Activated CD4-positive, alpha-beta T cell treated with anti-CD3 and anti-CD28 coated beads for 1 hour (primary cell): ENCODE measurements at places on chromosomes 5 and 9.

DNA sequence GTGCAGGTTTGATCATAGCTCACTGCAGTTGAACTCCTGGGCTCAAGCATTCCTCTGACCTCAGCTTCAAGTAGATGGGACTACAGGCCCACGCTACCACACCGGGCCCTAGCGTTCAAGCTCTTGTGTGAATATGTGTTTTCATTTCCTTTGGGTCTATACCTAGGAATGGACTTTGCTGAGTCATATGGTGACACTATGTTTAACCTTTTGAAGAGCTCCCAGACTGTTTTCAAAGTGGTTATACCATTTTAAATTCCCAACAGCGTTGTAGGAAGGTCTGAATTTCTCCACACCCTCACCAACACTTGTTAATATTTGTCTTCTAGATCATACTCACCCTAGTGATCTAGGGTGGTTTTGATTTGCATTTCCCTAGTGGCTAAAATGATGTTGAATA, 33.5 kb downstream of the FAF2 start:
- no peak for DNase-seq

DNA sequence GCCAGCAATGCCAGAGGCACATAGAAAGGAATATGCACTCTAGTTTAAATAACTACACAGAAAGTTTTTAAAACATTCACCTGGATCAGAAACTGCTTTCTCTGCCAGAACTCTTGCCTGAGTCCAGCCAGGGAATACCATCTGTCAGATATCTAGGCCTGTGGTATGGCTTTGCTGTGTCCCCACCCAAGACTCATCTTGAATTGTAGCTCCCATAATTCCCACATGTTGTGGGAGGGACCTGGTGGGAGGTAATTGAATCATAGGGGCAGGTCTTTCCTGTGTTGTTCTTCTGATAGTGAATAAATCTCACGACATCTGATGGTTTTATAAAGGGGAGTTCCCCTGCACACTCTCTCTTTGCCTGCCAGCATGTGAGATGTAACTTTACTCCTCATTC, 41.5 kb upstream of the KCNV2 start:
- no peak for DNase-seq

GRCh38 chr9:98146101-98146991, 27.3 kb upstream of the TRIM14 start:
- no peak for DNase-seq

DNA sequence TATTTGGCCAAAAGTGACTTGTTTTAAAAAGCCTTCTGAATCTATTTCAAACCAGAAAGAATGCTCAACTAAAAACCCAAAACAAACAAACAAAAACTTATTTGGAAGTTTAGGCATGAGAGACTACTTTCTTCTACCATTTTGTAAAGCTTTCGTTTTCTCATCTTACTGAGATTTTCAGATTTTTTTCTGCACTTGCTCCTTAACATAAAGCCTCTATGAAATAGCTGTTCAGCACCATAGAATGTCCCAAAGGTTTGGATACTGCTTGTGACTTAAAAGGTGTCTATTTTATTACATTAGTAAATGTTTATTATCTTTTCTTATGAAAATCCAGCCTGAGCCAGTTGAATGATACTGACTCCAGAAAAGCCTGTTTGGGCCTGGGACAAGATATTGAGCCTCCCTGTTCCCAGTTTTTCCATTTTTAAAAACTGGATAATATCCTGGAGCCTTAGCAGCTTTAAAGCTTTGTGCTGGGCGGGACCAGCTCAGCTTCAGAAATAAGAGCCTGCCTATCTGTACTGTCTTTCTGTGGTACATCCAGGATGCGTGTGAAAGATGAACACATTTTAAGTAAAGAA, 292.6 kb downstream of the ZSWIM6 start:
- no peak for DNase-seq

DNA sequence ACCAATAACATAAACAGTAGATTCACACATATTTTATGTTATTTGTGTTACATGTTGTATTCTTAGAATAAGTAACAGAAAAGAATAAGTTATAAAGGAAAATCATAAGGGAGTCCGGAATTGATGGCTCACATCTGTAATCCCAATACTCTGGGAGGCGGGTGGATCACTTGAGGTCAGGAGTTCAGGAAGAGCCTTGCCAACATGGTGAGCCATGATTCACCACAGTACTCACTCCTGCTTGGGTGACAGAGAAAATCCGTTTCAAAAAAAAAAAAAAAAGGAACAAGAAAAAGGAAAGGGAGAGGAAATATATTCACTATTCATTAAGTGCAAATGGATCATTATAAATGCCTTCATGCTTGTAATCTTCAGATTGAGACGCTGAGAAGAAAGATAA, 533.3 kb upstream of the CDH9 start:
- no peak for DNase-seq

DNA sequence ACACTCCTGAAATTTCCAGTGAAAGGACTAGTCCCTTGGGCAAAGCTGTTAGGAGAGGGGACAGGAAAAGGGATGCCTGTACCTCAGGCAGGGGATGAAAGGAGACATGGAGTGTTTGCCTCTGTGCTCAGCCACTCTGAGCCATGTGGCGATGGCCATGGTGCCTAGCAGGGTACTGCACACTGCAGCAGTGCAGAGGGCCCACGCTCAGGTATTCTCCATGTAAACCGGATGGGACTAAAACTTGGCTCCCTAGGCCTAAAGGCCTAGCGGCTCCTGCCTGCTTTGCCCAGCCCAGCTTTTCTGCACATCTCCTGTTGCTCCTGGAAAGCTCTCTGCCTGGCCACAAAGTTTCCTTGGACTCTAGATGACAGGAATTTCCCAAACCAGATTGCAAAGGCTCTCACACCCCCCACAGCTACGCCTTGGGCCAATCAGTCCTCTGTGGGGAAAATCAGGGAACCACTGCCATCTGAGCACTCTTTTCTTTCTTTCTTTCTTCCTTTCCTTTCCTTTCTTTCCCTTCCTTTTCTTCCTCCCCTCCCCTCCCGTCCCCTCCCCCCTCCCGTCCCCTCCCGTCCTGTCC, 44.3 kb downstream of the HABP4 start:
- no peak for DNase-seq
